ENCODE measurements at places on chromosomes 12 and 14.

GRCh38 chr14:22448035-22448904 is 140.8 kb downstream of the DAD1 start:
- DNase-seq = no peak

- no peak for DNase-seq
Measured at GRCh38 chr12:75891072-75891471, 140.5 kb downstream of the PHLDA1 start.

DNA sequence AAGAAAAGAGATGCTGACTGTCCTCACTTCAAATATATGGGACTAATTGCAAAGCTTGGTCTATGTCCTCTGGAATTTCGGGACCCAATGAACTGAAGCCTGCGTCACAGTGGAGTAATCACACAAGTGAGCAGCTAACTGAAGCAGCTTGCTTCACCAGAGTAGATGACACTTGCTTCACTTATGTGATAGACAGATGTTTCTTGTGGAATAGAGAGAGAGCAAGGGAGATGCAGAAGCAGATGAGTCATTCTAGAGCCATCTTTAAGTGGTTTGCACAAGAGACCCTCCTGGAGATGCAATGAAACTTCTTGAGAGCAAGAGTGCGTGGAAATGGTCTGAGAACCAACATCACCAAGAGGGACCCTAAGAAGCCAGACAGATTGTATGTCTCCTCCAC is 1537.1 kb upstream of the FLRT2 start:
- no peak for DNase-seq

DNA sequence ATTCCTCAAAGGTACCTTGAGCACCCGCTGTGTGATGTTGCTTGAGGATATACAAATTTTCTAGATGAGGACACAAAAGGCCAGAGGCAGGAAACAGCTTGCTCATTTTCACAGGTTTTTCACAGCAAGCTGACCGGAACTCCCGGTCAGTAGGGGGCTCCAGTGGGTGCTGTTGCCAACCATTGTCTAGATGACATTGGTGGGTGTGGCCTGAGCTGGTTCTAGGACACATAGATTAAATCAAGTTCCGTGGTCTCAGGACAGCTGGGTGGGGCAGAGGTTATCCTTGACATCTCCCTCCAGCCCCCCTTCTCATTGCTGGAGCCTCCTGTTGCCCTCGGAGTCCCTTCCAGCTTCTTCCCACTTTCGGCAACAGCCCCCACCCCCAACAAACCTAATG is 153.6 kb upstream of the FKBP4 start:
- DNase-seq = no peak

DNA sequence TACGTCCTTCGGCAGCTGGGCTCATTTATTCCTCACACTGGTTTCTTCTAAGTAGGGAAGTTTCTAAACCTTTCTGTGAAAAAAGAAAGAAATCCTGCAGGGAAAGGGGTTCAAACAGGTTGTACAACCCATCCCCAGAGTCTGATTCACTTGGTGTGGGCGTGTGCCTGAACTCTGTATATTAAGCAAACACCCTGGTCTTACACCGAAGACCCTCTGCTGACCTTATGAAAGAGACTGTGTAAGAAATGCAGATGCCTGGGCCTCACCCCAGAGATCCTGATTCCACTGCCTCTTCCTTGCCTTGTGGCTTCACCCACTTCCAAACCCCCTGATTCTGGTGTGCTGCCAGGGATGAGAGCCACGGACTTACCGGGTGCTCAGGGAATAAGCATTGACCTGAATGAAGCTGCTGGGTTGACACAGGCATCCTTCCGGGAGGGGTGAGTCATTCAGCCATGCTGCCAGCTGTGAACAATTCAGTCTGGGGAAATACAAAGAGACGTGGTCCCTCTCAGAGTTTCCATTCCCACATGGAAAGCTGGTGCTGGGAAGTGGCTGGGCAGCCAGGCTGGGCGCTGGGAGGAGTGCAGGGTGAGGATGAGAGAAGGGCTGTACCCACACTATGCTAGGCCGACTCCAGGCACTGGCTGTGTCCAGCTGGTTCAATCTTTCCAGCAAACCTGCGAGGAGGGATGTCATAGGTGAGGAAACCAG is 26.5 kb upstream of the ACTN1 start:
- no peak for DNase-seq

DNA sequence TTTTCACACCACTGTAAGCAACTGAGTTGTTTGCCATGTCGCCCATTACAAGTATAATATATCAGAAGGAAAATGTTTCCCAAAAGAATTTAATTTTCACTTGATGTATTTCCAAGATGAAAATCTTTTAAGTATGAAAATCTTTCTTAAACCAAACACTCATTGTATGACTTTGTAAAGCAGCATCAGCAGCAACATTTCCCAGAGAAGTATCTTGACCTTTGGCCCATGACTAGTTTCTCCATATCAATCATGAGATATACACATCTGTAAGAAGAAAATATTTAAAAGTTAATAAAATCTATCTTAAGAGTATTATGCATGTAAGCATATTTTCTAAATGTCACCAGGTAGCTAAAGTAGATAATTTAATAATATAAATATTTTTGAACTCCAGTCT is 52.8 kb downstream of the ATP2B1 start:
- no peak for DNase-seq

All from stimulated activated CD4-positive, alpha-beta T cell treated with anti-CD3 and anti-CD28 coated beads, Interleukin-1b, Interleukin-23, amount 100 ng/mL, for 1 hour (primary cell).